Urinary bladder (tissue), 4 donors: ENCODE measurements at places on chromosomes 13 and 19.

DNA sequence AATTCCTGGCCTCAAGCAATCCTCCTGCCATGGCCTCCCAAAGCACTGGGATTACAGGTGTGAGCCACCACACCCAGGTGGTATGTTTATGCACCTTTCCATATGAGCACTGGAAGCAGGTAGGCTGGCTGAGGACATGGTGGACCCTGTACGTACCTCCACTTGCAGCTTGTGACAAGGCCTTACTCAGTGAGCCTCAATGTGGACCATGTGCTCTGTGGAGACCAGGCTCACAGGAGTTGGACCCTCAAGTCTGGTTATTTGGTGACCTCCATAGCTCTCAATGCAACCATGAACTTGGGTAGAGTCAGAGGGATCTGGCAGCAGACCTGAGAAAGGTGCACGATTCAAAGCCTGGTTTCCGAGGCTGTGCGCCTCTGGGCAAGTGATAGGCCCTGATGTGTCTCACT lies 5.5 kb downstream of the ACP4 start:
- no peak for DNase-seq

GRCh38 chr19:15913384-15913783 lies 15.5 kb upstream of the CYP4F2 start:
- DNase-seq: no peak

GRCh38 chr19:3984908-3985642 lies at the start of gene EEF2:
TSS of gene EEF2 (minus strand) at chr19:3985463. CDS start at chr19:3985380, 83 bp downstream.
- DNase-seq: peak; percentile 79

DNA sequence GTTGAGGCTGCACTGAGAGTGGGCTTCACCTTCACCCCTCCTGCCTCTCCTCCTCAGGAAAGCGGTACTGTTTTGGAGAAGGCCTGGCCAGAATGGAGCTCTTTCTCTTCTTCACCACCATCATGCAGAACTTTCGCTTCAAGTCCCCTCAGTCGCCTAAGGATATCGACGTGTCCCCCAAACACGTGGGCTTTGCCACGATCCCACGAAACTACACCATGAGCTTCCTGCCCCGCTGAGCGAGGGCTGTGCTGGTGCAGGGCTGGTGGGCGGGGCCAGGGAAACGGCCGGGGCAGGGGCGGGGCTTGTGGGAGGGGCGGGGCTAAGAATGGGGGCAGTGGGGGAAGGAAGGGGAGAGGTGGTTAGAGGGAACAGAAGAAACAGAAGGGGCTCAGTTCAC lies 7.5 kb downstream of the CYP2A13 start:
- no peak for DNase-seq

GRCh38 chr19:28242317-28242927 lies 970.5 kb downstream of the UQCRFS1 start:
- no peak for DNase-seq

DNA sequence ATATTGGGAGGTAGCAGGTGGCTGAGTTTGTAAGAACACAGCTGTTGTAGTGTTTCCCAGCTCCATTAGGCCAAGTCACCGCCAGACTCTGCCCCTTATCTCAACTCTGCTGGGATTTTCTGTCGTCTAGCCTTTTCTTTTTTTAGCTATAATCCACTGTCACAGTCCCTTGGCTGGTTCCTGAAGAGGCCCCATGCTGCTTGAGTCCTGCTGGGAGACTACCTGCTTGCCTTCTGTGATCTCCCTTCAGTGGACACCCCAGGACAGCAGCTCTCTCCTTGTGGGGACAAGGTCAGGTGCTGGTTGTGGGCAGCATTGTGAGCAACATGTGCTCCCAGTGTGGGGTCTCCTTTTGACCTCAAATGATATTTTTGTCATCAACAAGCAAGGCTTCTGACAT lies 195.0 kb upstream of the ATXN8OS start:
- DNase-seq: no peak

DNA sequence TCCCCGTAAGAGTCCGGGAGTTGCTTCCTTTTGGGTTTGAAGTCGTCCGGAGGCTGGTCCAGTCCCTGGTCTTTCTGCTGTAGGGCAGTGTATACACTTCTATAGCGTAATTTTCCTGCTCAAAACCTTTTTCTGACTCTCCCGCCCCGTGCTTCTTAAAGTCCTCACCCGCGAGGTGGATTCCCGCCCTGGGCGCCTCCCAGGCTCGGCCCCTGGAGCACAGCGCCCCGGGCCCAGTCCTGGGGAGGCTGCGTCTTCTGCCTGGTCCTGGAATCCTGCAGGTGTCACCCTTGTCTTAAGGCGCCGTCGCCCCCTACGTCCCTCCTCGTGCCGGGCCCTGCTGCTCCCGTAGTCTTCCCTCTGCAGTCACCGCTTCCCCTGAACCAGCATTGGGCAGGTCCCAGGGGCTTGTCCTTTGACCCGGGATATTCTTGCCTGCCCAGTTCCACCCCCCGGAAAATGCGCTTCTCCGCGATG lies 34.4 kb upstream of the ZNF808 start:
- DNase-seq: no peak

- no peak for DNase-seq
These were observed 24.1 kb downstream of the C3 start for GRCh38 chr19:6696239-6696820.

GRCh38 chr13:50580684-50581305 lies 262.7 kb downstream of the DLEU7 start:
- no peak for DNase-seq

DNA sequence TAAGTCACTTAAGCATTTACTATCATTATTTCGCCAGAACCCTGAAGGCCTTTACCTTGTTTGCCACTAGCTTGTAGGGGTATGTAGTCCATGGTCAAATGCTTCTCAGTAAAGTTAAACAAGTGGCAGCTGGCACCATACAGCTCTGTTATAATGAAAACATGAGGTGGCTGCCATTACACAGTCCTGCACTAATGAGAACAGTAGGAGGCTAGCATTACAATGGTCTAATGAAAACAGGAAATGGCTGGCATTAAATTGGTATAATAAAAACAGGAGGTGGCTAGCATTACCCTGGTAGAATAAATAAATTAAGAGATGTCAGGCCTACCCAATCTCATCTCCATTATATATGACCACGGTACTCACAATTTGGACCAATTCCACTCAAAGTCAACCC lies 107.5 kb downstream of the PCDH17 start:
- no peak for DNase-seq

DNA sequence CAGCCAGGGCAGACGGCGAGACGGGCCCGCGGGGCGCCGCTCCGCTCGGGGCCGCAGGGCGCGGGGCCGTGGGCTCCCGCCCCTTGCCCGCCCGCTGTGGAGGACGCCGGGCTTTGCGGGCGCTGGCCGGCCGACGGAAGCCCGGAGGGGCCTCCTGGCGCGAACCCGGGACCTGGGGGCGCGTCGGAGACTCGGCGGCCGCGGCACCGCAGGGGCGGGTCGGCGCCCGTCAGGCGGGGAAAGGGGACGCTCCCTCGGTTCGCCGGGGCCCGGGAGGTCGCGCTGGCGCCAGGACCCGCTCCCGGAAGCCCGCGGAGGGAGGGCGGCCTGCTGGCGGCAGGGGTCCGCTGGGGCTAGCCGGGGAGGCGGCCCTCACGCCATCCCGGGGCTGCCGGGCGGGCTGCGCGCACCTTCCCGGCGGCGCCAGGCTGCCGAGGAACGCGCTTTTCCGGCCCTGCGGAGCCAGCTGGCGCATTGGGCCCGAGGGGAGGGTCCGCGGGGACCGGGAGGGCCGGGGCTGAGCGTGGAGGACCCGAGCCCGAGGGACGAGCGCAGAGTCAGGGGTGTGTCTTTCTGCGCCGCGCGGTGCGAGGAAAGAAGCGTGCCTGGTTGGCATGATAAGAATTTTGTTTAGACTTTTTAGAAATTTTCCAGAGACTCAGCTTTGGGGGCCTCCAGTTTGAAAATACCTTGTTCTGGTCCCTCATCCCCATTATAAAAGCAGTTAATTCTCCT lies 511 bp downstream of the GARRE1 start:
- DNase-seq: no peak
